GM12864 (cell line): ENCODE measurements at places on chromosomes 12 and 14.

DNA sequence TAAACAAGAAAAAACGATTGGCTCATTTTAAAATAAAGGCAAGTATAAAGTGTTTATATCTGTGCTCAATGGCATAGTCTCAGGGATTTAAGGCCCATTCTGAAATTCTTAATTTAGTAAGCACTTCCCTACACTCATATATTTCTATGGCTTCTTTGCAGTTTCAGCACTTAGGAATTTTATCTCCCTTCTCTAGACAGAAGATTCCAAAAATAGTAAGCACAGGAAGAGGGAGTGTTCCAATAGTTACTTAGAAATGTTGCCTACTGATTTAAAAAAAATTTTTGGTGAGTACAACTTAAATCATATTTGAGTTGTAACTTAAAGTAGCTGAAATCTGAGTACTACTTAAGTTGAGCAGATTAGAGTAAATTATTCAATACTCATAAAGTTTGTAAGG, 19.8 kb downstream of the INSM2 start:
- DNase-seq = no peak

DNA sequence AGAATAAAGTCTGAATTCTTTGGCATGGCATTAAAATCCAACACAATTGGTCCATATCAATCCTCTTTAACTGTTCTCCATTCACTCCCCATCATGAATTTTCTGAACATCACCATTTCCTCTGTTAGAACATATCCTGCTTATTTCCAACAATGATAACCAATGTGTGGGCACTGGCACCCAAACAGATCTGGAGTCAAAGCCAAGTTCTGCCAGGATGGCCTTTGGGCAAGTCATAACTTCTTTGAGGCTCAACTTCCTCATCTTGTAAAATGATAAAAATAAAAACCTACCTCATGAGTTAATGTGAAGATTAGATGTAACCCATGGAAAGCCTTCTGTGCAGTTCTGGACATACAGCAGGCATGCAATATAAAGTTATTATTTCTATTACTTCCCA, 12.5 kb downstream of the PAWR start:
- no peak for DNase-seq

- DNase-seq = no peak
Measured at GRCh38 chr12:5723711-5724252, 221.3 kb downstream of the ANO2 start.

DNA sequence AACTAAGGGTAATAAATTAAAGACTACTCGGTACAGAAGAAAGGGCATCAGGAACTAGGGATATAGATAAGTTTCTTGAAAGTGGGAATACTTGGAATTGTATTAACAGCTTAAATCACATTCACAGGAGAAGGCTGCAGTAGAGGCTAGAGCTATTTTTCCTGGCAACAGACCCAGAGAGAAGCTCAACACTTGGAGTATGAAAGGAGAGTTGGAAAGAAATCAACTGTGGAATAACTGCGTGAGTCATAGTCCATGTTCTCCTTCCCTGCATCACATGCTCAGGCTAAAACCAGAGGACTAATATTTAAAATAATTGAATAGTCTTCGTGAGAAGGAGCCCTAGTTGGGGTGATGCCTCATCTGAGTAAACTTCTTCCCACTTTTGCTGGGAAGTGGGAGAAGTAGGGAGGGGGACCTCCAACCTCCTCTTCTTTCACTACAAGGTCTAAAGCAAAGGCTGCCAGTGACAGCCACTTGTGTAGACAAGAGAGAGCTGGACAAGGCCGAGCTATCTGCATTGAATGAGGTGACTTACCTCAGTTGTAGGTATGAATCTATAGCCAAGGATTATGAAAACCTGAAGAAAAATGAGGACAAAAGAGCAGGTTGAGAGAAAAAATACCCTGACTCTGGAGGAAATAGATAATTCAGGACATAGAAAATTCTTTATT, 32.7 kb downstream of the DYRK2 start:
- no peak for DNase-seq

- DNase-seq = no peak
Measured at GRCh38 chr12:113498490-113498889, 26.8 kb upstream of the LHX5 start.

DNA sequence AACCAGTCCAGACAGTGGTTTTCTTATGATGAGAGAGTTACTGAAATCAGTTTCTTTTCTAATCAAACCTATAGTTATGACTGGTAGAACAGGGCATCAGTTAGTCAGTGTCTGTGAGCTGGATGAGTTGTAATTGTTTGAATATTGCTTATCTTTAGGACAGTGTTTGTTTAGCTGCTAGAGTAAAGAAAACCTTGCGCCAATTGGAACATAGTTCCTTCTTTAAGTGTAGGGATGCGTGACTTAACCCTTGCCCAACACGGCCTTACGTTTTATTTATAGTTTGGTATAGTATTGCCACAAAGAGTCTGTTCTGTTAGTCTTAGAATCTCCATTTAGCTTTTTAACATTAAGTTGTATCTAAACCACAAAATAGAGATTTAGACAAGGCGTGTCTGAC, 572.6 kb downstream of the SLC16A7 start:
- no peak for DNase-seq

- no peak for DNase-seq
Measured at GRCh38 chr12:17335487-17335886, 729.5 kb upstream of the LMO3 start.
